ENCODE measurements at places on chromosomes 5 and 9. TPM values are rescaled to one million over a fixed set of nuclear protein-coding genes. Genes with fewer than 3 reads are reported as not detected.

GRCh38 chr5:125233944-125234343 lies 487.5 kb upstream of the ZNF608 start:
- DNase-seq: no peak

DNA sequence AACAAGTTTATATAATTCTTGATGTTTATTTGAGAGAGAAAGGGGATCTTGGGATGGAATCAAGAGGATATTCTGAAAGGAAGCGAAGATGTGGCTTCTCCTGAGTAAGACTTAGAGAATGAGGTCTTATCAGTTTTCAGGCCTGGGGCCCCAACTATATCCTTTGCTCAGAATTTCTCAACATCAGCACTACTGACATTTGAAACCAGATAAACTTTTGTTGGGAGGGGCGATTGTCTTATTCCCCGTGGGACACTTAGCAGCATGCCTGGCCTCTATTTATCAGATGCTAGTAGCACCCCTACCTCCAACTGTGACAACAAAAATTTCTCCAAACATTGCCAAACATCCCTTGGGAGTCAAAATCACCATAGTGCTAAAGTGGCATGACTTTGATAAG lies 567.7 kb downstream of the MAT2B start:
- no peak for DNase-seq

DNA sequence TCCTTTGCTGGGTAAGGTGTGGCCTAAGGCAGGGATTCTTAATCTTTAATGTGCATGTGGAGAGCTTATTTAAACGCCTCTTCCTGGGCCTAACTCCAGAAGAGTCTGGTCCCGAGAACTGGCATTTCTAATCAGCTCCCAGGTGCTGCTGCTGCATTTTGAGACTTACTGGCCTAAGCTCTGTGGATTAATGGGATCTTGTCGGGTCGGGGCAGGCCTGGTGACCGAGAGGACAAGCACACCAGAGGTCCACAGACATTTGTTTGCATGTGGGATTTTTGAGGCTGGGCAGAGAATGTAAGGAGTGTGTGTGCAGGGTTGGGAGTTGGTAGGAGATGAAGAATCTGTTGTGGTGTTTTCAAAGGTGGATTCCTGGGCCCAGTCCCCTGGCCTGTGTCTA lies 95.0 kb upstream of the DAP start:
- DNase-seq: no peak

- DNase-seq: no peak
Measured at GRCh38 chr9:24932785-24933184, 387.1 kb upstream of the IZUMO3 start.

GRCh38 chr5:131180407-131180806 lies 9.7 kb downstream of the LYRM7 start:
- no peak for DNase-seq

DNA sequence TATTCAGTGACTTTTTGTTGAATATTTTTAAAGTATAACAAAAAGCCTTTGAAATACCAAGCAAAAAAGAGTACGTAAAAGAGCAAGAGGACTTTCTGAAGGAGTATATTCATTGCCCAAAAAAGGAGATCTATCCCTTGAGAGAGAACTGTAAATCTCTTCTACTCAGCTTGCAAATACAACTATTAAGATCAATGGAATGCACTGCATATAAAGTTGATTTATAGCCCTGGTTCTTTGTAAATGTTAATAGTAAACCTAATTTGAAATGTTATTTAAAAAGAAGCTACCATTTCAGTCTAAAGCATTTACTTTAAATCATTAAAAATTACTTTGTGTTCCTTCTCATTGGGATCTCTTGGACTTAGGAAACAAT lies 168.1 kb downstream of the PDE4D start:
- DNase-seq: no peak

DNA sequence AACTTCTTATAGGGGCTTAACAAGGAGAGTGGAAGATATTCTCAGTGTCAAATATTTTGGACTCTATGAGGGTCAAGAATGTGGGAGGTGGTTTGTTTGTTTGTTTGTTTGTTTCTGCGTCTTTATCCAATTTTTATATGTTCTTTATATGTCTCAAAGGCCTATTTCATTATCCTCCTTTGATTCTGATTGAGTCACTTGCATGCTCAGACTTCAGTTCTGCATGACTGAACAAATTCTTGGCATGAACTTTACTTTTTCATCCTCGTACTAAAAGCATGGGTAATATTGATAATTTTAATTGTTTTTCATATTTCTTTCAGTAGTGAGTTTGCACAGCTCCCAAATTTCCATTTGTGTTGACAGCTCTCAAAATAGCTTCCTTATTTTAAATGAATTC lies 19.2 kb upstream of the ERBIN start:
- no peak for DNase-seq

- DNase-seq: peak; percentile 27
Measured at GRCh38 chr9:35051069-35051967, 21.1 kb downstream of the VCP start.

DNA sequence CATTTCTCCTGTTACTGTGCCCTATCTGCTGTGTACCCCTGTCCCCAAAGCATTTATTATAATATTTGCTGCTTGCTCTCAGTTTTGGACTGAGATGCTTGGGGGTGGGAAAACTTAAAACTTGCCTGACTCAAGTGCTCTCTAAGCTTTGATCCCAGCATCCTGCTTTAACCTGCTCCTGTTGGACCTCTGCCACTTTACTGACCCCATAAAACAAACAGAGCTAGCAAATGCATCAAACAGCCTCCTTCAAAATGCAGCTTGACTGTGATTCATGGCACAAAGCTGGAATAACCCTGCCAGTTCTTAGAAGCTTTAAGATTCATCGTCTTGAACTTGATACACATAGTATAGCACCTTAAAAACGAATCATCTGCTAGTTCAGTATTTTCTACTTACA lies 212.5 kb downstream of the DEPDC1B start:
- no peak for DNase-seq

DNA sequence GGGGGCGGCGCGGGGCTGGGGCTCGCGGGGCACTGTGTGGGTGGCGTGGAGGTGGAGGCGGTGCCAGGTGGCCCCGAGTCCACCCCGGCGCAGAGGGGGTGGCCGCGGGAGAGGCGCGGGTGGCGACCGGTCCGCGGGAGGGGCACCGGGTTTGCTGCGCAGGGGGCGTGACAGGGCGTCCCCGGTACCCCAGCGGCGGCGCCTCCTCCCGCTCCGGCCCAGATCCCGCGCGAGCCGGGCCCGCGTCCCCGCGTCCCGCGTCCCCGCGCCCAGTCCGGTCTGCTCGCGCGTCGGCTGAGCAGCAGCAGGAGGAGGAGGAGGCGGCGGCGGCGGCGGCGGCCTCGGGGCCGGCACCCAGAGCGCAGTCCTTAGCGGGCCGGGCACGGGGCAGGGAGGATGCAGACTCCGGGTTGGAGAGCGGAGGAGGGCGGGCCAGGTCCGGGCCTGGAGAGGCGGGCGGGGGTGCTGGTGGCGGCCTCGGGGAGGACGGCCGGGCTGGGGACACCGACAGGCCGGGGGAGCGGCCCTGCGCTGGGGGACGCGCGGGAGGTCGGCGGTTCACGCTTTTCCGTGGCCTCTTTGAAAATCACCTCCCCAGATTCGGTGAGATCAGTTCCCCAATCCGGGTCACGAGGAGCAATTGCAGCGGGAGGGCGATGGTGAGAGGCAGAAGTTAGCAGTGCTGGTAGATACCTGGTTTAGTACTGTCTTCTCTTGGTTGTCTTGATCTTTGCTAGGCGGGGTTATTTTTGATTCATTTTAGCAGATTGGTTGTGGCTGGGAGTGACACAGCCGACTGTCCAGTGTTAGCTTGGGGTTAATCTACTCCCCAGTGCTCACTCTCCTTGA lies 1.7 kb downstream of the TRIO start:
- no peak for DNase-seq

GRCh38 chr5:146921225-146921624 lies 42.7 kb upstream of the PPP2R2B start:
- DNase-seq: no peak

GRCh38 chr5:133408322-133408721 lies 204.0 kb downstream of the FSTL4 start:
- DNase-seq: no peak

DNA sequence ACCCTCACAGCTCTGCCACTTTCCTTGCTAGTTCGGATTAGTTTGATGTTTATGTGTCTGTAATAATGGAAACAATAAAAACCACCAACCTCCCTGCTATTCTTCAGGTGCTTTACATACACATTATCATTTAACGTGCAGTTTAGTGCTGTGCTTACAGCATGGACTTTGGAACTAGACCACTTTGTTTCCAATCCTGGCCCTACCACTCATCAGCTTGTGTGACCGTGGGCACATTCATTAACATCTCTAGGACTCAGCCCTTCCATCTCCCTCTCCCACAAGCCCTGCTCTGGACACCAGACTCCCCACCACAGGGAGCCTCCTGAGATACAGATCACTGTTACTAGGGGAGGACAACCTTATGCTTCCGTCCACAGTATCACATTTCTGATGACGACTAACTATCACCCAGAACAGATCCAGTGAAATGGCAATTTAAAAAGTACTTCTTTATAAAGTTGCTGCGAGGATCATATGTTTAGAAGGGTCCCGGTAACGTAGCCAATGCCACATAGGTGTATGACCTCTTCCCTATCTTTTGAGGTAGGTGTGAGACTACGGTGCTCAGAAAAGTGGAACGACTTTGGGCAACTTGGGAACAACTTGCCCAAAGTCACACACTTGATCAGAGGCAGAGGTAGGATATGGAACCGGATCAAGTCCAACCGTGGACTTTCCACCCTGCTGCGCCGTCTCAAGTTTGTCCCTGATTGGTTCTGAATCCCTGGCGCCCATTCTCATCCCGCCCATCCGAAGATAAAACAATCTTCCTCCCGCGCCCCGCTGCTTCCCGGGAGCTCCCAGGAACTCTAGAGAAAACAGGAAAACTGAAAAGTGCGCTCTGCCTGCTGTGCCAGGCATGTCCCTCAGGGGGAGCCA lies 132.4 kb upstream of the NIPBL start:
- DNase-seq: no peak

DNA sequence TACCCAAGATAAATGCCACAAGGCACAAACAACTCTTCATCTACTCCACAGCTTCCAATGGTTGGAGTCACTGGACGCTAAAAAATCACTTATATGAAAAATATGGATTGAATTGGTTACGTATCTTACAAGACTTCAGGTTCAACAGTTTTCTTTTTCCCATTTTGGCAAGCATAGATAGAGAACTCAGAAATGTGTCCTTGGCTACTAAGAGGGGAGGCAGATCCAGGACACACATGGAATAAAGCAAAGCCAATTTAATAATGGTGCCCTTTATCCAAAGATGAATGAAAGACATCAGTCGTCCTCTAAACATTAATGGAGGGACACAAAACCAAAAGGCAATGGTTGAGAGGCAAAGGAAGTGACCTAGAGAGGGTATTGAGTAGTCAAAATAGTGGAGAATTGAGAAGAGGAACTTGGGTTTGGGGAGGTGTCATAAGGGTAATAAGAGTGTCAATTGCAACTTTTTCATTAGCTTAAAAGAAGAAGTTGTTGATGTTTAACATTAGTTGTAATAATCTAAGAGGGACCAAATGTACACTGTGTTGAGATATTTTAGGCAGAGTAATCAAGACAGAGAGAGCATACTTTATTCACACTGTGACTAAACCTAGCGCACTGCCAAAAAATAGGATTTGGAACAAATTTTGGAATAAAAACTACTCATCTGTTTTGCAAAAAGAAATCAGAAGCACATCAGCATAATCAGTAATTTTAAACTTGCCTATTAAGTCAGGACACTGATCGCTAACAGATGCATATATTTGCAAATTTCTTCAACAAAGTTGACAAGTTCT lies 308.2 kb downstream of the ARL15 start:
- no peak for DNase-seq

GRCh38 chr5:6754766-6755165 lies 41.5 kb downstream of the TENT4A start:
- no peak for DNase-seq

GRCh38 chr5:79612667-79613198 lies 492 bp downstream of the TENT2 start:
- DNase-seq: no peak

- DNase-seq: peak; percentile 88
Measured at GRCh38 chr9:95510709-95511615, 5.8 kb downstream of the PTCH1 start.

- no peak for DNase-seq
Measured at GRCh38 chr9:81032030-81032572, 657.2 kb downstream of the TLE1 start.

DNA sequence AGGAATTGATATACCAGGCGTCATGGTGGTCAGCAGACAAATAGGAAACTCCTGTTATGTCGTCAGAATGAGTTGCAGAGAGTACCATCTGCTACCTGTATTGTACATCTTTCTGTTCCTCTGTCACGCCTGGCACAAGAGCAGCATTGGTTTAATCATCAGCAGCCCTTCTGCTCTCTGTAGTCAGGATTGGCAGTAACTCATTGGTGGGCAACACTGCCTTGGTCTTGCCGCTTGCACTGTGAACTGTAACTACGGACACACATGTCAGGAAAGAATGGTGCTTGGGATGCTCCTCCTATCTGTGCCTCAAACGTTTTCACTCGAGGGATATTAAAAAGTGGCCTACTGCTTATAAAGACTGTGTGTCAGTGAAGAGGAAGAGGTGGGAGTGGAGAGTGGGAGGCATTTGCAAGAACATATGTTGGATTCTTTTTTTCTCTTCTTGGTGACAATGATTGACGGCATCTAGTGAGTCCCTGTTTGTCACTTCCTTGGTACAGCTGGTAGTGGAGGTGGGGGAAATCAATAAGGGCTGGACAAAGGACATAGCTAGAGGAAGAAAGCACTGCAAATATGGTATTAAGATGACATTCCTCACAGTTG lies 76.6 kb downstream of the F2RL2 start:
- DNase-seq: no peak

GRCh38 chr5:168570490-168571328 lies 8.5 kb downstream of the PANK3 start:
- DNase-seq: no peak

GRCh38 chr5:132103969-132104391 lies 30.4 kb downstream of the CSF2 start:
- no peak for DNase-seq

- no peak for DNase-seq
Measured at GRCh38 chr5:139043157-139043905, 154.8 kb downstream of the SIL1 start.

- DNase-seq: peak; percentile 51
Measured at GRCh38 chr9:135701959-135702721, at the start of gene KCNT1. KCNT1 (plus strand) TSS chr9:135702185; CDS start chr9:135702259, 74 bp downstream.

GRCh38 chr9:35814106-35814840 lies 569 bp downstream of the HINT2 start:
- DNase-seq: peak; percentile 27

The ACOT12 gene
- total RNA-seq: not detected

The LCN9 gene
- total RNA-seq: not detected

The STOML2 gene
- total RNA-seq: 271 TPM

The STK10 gene
- total RNA-seq: 118 TPM

The FOXD4L3 gene
- not detected for total RNA-seq

The IER5L gene
- total RNA-seq: 2.8 TPM

The IL31RA gene
- not detected for total RNA-seq

The EQTN gene
- not detected for total RNA-seq

The PTGDS gene
- total RNA-seq: 0.49 TPM

The PLAC8L1 gene
- 0.96 TPM for total RNA-seq

The MEGF9 gene
- total RNA-seq: 6.9 TPM

The GABRP gene
- total RNA-seq: not detected

The ADAMTS13 gene
- total RNA-seq: 1.0 TPM

The GMCL2 gene
- not detected for total RNA-seq

The ZNF354B gene
- total RNA-seq: 11.5 TPM

The PCDHA8 gene
- not detected for total RNA-seq
